SJSA1 (cell line): ENCODE measurements at places on chromosomes 1 and 21. TPM values are rescaled to one million over a fixed set of nuclear protein-coding genes. Genes with fewer than 3 reads are reported as not detected.

The LEFTY1 gene
- not detected in 2 replicates for total RNA-seq

The CAMK1G gene
- 0.11 TPM in 1 of 2 replicates, not detected in the other for total RNA-seq

DNA sequence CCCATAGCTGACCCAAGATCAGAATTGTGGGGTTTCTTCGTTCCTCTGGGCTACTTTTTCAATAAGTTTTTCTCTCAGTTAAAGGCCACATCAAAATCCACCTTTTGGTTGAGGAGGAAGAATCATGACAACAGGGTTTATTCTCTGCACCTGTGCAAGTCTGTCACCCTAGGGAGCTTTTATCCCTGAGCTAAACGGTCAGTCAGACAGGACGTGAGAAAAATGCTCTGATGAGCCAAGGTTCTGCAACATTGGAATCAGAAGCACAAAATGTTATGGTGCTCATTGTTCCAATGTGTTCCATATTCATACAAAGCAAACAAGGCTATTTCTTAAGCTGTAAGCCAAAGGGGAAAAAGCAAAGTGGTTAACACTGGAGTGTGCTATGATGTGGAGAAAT is 7.4 kb upstream of the ERICH3 start:
- DNase-seq, result no peak
- H3K27me3 ChIP-seq, result peaks cover 3% of the 10 kb centered on the region; the same call in 1 of the 2 replicates
- no peaks in the 10 kb centered on the region for H3K4me1 ChIP-seq
- no peak overlapping the region for H3K27ac ChIP-seq

GRCh38 chr1:11174261-11174942 is 14.8 kb upstream of the ANGPTL7 start:
- no peak overlapping the region for H3K27ac ChIP-seq
- H3K27me3 ChIP-seq, result no peaks in the 10 kb centered on the region
- no peak for DNase-seq
- H3K4me3 ChIP-seq, result no peak overlapping the region

- no peaks in the 10 kb centered on the region for H3K27me3 ChIP-seq
- peaks cover 68% of the 10 kb centered on the region for H3K36me3 ChIP-seq
- no peaks in the 10 kb centered on the region for H3K4me1 ChIP-seq
- DNase-seq, result no peak
These were observed 18.7 kb upstream of the SYT2 start for GRCh38 chr1:202728951-202729350.

The GBP6 gene
- total RNA-seq, result not detected in 2 replicates

DNA sequence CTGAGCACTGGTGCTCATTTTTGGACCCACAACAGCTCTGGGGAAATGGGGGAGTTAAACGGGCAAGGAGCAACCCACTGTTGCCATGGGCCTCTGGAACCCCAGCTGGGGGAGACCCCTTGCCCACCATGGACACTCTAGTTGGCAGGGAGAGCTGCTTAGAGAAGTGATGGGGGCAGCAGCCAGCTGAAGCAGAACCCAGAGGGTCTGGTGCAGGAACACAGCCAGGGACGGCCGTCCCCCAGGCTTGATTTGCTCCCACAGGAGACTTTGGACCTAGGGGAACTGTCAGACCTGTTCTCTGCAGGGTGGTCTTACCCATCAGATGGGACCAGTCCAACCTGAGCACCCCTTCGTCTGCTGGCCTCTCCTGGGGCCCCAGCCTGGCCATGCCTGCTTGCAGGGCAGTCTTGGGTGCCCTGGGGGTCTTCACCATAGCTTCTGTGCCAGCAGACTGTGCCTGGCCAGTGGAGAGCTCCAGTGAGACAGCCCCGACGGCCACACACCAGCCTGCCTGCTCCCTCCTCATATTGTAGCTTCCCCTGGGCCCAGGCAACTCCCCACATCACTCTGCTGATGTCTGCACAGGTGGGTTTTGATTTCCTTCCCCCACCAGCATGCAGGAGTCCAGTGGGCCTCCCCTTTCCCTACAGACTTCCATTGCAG is 11.3 kb downstream of the SPATC1L start:
- no peaks in the 10 kb centered on the region for H3K27me3 ChIP-seq
- H3K27ac ChIP-seq, result no peak overlapping the region
- no peaks in the 10 kb centered on the region for H3K36me3 ChIP-seq
- no peak overlapping the region for H3K4me3 ChIP-seq

- no peak for DNase-seq
- H3K36me3 ChIP-seq, result peaks cover 22% of the 10 kb centered on the region
- H3K27me3 ChIP-seq, result no peaks in the 10 kb centered on the region
- no peak overlapping the region for H3K4me3 ChIP-seq
These were observed 21.0 kb upstream of the CPLANE2 start for GRCh38 chr1:16257968-16258367.

The RPE65 gene
- not detected in 2 replicates for total RNA-seq

GRCh38 chr1:228283476-228284147 is 75.8 kb downstream of the OBSCN start:
- H3K27me3 ChIP-seq, result no peaks in the 10 kb centered on the region
- H3K4me3 ChIP-seq, result no peak overlapping the region
- DNase-seq, result peak; percentile 31
- no peaks in the 10 kb centered on the region for H3K36me3 ChIP-seq

DNA sequence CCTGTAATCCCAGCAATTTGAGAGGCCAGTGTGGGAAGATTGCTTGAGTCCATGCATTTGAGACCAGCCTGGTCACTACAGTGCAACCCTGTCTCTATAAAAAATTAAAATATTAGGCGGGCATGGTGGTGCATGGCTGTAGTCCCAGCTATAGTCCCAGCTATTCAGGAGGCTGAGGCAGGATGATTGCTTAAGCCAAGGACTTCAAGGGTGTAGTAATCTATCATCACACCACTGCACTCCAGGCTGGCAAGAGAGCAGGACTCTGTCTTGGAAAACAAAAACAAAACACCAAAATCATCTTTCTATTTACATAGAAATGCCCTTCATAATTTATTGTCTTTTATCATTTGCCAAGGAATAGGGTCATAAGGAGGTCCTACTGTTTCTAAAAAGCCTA is 1274.1 kb upstream of the NCAM2 start:
- no peak overlapping the region for H3K4me3 ChIP-seq
- no peak overlapping the region for H3K27ac ChIP-seq
- no peak for DNase-seq
- H3K4me1 ChIP-seq, result no peaks in the 10 kb centered on the region

The VTCN1 gene
- not detected in 2 replicates for total RNA-seq

- DNase-seq, result no peak
- H3K27ac ChIP-seq, result no peak overlapping the region
- peaks cover 28% of the 10 kb centered on the region for H3K36me3 ChIP-seq
- H3K4me1 ChIP-seq, result peaks cover 31% of the 10 kb centered on the region
- H3K27me3 ChIP-seq, result no peaks in the 10 kb centered on the region
These were observed 1.3 kb upstream of the TXNIP start for GRCh38 chr1:145997718-145998023.

The CLCA1 gene
- not detected in 2 replicates for total RNA-seq

The ATP1A4 gene
- not detected in 2 replicates for total RNA-seq

The MTF1 gene
- 1.7 and 2.6 TPM in 2 replicates for total RNA-seq

- H3K4me3 ChIP-seq, result no peak overlapping the region
- 0 out of 2 replicates have a peak, but pooled peaks cover 2% of the 10 kb centered on the region for H3K27me3 ChIP-seq
- no peaks in the 10 kb centered on the region; the same call in 1 of the 2 replicates for H3K4me1 ChIP-seq
- no peak overlapping the region for H3K27ac ChIP-seq
- DNase-seq, result no peak
- no peaks in the 10 kb centered on the region for H3K36me3 ChIP-seq
These were observed 87.4 kb downstream of the ROR1 start for GRCh38 chr1:63861052-63861691.

DNA sequence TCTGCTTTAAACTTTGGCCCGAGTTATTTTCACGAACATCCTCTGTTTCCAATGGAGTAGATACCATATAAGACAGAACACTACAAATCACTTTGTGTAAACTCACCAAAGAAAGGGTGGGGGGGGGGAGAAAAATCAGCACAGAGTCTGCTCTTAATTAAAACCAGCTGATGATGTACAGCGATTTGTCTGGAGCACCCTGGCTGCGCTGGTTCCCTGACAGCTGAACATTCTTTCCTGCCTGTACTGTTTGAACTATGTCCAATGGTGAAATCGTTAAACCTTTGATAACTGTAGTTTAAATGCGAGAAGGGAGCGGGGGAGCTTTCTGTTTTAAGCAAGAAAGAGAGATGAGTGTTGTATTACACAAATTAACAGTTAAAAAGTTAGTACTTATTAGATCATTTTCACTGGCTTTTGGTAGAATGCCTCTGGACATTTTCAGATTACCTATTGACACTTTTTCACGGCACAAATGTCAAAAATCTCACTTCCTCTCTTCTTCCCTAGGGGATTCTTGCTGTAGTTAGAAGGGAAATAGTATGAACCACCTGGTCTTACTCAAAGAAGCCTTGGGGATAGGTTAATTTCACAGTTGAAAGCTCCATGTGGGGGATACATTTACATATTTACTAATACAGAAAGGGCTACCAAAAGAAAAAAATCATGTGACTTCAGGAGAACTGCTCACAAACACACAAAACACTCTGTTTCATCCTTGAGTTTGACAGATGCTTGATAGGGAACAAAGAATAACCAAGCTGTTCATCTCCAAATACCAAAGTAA is 140.2 kb upstream of the RUNX1 start:
- H3K27me3 ChIP-seq, result no peaks in the 10 kb centered on the region
- peak; percentile 65 for DNase-seq
- H3K4me1 ChIP-seq, result peaks cover 16% of the 10 kb centered on the region
- H3K4me3 ChIP-seq, result no peak overlapping the region

DNA sequence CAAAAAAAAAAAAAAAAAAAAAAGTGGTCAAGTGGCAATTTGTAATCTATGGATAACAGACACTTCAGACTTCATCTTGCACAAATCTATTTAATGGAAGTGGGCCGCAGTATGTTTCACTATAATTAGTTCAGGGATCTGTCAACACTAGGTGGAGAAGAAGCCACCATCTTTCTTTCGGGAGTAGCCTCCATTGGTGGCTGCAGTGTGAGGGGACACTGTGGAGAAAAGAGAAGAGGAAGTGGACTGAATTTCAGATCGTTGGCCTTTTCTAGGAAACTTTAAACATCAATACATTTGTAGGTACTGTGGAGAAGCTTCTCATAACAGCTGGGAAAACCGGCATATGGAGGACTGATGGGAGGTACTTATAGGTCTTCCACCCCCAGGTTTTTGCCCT is 8.0 kb upstream of the ELAPOR1 start:
- peaks cover 20% of the 10 kb centered on the region for H3K36me3 ChIP-seq
- no peak for DNase-seq
- peaks cover 6% of the 10 kb centered on the region for H3K4me1 ChIP-seq
- no peak overlapping the region for H3K4me3 ChIP-seq
- H3K27me3 ChIP-seq, result no peaks in the 10 kb centered on the region
- H3K27ac ChIP-seq, result no peak overlapping the region

DNA sequence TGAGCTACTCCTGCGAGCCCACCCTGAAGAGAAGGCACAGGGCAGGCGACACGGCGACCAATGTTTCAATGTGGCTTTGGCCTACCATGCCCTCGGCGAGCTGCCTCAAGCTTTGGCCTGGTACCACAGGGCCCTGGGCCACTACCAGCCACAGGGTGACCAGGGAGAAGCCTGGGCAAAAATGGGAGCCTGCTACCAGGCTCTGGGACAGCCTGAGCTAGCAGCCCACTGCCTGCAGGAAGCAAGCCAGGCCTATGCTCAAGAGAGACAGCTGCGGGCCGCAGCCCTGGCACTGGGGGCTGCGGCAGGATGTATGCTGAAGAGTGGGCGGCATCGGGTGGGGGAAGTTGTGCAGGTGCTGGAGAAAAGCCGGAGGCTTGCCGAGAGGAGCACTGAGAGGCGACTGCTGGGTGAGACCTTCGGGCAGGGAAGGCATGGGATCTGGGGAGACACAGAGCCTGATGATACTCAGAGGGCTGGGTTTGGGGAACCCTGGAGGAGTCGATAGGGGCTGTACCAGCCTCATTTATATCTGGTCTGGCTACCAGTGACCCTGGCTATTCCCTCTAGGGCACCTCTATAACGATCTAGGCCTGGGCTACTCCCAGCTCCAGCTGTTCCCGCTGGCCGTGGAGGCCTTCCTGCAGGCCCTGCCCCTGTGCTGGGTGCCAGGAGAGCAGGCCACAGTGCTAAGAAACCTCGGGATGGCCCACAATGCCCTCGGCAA is 2.3 kb downstream of the TTC24 start:
- H3K27me3 ChIP-seq, result no peaks in the 10 kb centered on the region
- H3K36me3 ChIP-seq, result no peaks in the 10 kb centered on the region
- no peak overlapping the region for H3K27ac ChIP-seq
- H3K4me3 ChIP-seq, result no peak overlapping the region

GRCh38 chr1:17684810-17685209 is 70.3 kb upstream of the ACTL8 start:
- no peaks in the 10 kb centered on the region for H3K36me3 ChIP-seq
- DNase-seq, result no peak
- no peak overlapping the region for H3K4me3 ChIP-seq
- H3K27me3 ChIP-seq, result no peaks in the 10 kb centered on the region

- H3K27me3 ChIP-seq, result no peaks in the 10 kb centered on the region
- DNase-seq, result no peak
- no peak overlapping the region for H3K27ac ChIP-seq
- peaks cover 52% of the 10 kb centered on the region for H3K4me1 ChIP-seq
- H3K4me3 ChIP-seq, result no peak overlapping the region
These were observed 303.7 kb upstream of the PLD5 start for GRCh38 chr1:242828199-242828598.

- H3K27ac ChIP-seq, result no peak overlapping the region
- H3K4me3 ChIP-seq, result no peak overlapping the region
- H3K4me1 ChIP-seq, result no peaks in the 10 kb centered on the region
These were observed 111.4 kb downstream of the ZP4 start for GRCh38 chr1:237779356-237779755.

The VWA5B1 gene
- total RNA-seq, result not detected in 2 replicates

- no peaks in the 10 kb centered on the region for H3K36me3 ChIP-seq
- no peaks in the 10 kb centered on the region; the same call in 1 of the 2 replicates for H3K27me3 ChIP-seq
- no peak overlapping the region for H3K4me3 ChIP-seq
- no peak for DNase-seq
- no peak overlapping the region for H3K27ac ChIP-seq
These were observed 380.0 kb downstream of the HHIPL2 start for GRCh38 chr1:222167896-222168295.

- H3K27ac ChIP-seq, result no peak overlapping the region
- H3K36me3 ChIP-seq, result no peaks in the 10 kb centered on the region
- H3K4me3 ChIP-seq, result no peak overlapping the region
- peak; percentile 57 for DNase-seq
These were observed 71.0 kb downstream of the NFASC start for GRCh38 chr1:204941421-204942338.

The ST6GALNAC5 gene
- total RNA-seq, result not detected in 2 replicates

GRCh38 chr1:59238993-59239392 is 57.9 kb upstream of the FGGY start:
- no peaks in the 10 kb centered on the region for H3K27me3 ChIP-seq
- no peaks in the 10 kb centered on the region for H3K36me3 ChIP-seq
- DNase-seq, result no peak
- H3K4me3 ChIP-seq, result no peak overlapping the region

- H3K36me3 ChIP-seq, result no peaks in the 10 kb centered on the region
- no peaks in the 10 kb centered on the region for H3K4me1 ChIP-seq
- no peak overlapping the region for H3K27ac ChIP-seq
These were observed 3.1 kb downstream of the C1orf162 start for GRCh38 chr1:111476761-111477309.

- H3K36me3 ChIP-seq, result 0 out of 2 replicates have a peak, but pooled peaks cover 4% of the 10 kb centered on the region
- no peaks in the 10 kb centered on the region for H3K27me3 ChIP-seq
- H3K4me1 ChIP-seq, result peaks cover 46% of the 10 kb centered on the region
- DNase-seq, result no peak
These were observed 137.4 kb downstream of the SYT2 start for GRCh38 chr1:202572867-202573266.

The AMY2A gene
- not detected in 2 replicates for total RNA-seq
